Mucosa of descending colon (tissue), 3 donors: ENCODE measurements at places on chromosomes 3 and 15. TPM values are rescaled to one million over a fixed set of nuclear protein-coding genes. Genes with fewer than 3 reads are reported as not detected.

GRCh38 chr15:100835636-100836035 is 44.0 kb upstream of the ALDH1A3 start:
- no peak for DNase-seq

DNA sequence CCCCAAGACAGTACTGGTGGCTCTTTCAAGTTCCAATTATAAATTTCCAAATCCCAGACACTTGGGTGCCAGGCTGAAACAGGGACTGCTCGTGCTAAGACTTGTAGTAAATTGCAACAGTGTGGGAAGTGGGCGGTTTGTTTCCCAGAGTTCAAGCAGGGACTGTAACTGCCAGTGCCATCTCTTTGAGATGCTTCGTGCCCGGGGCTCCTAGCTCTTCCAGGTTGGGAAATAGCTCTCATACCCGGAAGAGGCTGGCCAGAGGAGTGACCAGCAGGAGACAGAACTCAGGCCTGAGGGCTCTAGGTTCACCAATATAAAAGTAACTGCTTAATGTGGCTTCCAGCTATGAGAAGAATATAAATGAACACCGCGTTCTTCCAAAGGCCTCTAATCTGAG is 54.0 kb upstream of the NEO1 start:
- DNase-seq = no peak

Gene P2RY14
- 3.9 TPM for total RNA-seq

Gene CHST13
- 0.27 TPM for total RNA-seq

GRCh38 chr3:56467108-56467507 is 1.2 kb downstream of the ERC2 start:
- peak; percentile 80 for DNase-seq

Gene CLSTN2
- 2.5 TPM for total RNA-seq

DNA sequence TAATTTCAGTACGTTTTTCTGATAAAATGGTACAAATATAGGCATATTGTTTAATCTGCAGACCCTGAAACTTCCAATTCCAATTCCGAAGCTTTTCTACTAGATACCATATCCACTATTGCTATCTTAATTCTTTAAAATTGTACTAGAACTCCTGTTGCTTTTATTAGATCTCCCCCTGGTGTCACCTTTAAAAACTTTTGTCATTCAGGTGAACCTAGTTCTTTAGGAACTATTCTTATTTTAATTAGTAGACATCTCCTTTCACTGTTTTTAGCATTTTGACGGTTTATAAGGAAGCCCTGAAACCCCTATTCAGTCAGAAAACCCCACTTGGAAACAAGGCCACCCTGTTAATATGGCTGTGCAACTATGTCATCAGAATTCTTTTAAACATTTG is 22.3 kb downstream of the C2CD4B start:
- no peak for DNase-seq

Gene SLC2A2
- total RNA-seq = not detected

DNA sequence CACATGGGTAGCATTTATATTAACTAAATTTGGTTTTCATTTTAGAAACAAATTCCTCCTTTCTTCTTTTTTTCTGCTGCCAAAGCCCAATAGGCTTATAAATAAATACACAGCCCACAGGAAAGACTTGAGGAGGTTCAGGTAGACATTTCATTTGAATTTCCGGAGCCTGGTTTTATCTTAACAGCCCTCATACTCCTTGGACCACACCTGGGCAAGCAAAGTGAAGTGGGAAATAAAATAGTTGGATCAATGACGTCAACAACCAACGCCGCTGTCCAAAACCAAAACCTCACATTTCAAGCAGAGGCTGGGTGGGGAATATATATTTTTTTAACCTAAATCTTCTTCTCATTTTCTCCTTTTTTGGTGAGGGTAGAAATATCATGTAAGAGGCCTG is 53.2 kb downstream of the RFTN1 start:
- DNase-seq = no peak

- DNase-seq = no peak
These were observed 319.4 kb upstream of the STAC start for GRCh38 chr3:36060950-36061349.

DNA sequence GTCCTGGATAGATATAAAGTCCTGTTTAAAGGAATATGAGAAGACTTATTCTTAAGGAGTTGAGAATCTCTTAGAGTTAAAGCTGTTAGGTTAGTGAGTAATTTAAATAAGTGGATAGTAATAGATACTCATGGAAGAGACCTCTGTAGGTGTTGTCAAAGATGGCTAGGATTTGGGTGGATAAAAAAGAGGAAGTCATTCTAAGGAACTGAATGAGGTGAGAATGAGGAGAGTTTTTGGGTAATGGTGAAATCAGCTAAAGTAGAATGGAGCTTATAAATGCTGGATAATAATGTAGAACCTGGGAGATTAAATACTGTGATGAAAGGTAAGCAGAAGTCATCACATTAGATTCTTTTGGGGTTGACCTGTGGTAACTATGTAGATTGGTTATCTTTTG is 8.1 kb downstream of the ARIH1 start:
- no peak for DNase-seq

DNA sequence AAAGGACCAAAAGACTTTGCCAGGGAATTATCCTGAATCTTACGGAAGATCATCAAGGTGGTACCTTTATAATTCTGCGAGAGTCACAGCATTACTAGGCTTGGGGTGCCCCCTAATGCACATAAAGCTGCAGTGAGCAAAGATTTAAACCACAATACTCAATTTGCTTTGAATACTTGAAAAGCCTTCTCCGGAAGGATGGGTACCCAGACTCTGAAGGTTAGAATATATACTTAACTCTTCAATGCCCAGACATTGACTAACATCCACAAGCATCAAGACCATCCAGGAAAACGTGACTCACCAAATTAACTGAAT is 117.8 kb upstream of the KCNH8 start:
- DNase-seq = no peak

- no peak for DNase-seq
These were observed 36.2 kb downstream of the EHD4 start for GRCh38 chr15:41936155-41936554.

GRCh38 chr3:187958432-187959003 is 195.4 kb upstream of the LPP start:
- peak; percentile 46 for DNase-seq

DNA sequence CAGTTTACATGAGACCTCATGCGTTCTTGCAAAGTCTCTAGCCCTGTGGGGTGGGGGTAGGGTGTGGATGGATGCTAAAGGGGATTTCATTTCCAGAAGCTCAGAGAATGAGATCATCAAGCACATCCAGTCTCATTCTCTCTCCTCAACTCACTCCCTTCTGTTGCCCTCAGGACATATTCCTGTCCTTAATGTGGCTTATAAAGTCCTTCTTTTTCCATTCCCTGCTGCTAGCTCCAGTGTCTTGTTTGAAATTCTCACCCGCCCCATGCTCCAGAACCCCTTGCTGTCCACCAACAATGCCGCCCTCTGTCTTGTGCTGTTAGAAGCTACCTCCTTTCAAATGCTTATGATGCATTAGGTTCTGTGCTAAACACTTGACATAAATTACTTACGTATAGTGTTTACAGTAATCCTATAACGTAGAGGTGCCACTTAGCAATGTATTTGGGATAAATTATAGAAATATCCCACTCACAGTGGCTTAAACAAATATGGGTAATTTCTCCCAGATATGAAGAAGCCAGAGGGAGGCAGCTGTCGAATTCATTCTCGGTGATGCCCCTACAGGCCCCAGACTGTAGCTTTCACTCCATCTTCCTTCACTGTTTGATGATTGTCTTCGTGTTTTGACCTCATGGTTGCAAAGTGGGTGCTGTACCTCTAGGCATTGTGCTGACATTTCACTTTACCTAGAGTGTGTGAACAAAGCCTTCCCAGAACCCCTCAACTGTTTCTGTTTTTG is 273.1 kb upstream of the TBL1XR1 start:
- DNase-seq = no peak

- no peak for DNase-seq
These were observed 78.3 kb downstream of the WNT7A start for GRCh38 chr3:13801361-13802204.

DNA sequence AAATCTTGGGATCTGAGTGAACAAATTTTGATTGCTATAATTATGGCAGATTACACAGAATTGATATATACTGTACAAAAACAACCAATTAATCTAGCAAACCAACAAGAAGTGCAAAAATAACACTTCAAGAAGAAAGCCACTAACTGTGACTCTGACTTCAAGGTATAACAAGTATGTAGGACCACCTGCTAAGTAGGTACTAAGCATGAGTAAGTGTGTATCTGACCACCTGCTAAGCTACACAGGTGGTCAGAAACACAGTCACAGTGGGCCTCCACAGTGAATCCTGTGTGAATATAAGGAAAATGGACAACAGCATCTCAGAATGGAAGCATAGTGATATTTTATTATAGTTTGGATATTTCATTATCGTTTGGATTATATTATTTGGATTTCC is 14.8 kb upstream of the PLSCR4 start:
- DNase-seq = no peak

DNA sequence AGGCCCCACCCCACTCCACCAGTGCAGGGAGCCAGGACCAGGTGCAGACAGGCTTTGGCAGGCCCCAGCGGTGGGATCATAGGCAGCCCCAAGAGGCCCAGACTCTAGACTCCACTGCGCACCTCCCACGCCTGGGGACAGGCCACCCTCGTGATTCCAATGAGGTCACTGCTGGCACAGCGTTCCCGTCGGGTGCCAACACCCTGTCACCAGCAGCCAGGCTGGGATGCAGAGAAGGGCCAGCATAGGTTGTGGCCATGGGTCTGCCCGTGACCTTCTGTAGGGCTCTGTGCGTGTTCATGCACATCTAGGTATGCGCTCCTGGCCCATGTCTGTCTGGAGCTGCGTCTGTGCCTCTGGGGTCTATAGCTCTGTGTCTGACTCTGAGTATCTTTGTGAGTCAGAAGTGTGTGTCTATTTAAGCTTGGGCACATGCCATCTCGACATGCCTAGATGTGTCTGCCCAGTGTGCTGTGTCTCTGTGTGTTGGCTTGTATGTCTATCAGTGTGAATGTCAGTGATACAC is 13.0 kb downstream of the VIPR1 start:
- peak; percentile 75 for DNase-seq

GRCh38 chr3:115836944-115837343 is 213.6 kb downstream of the GAP43 start:
- DNase-seq = no peak

Gene CCR9
- total RNA-seq = not detected

Gene CCR8
- total RNA-seq = not detected

GRCh38 chr3:119924111-119925094 is 142.5 kb downstream of the NR1I2 start:
- no peak for DNase-seq

- DNase-seq = no peak
These were observed 53.2 kb downstream of the FBN1 start for GRCh38 chr15:48592221-48592731.

DNA sequence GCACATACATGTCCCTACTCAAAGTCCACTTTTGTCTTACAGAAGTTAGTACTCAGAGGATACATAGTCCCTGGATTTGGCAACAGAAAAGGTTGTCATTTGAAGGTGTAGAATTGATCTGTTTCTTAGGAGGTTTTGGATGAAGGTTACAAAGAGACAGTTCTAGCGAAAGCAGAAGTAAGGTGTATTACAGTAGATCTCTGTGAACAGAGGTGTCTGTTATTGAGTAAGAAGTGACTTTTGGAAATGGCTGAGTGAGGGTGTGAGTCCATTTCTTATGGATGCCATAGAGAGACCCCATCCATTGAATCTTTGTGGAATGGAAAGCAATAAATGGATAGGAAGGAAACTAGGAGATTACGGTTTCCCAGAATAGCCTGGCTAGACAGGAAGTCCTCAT is 5.6 kb downstream of the ZNF662 start:
- DNase-seq = no peak

DNA sequence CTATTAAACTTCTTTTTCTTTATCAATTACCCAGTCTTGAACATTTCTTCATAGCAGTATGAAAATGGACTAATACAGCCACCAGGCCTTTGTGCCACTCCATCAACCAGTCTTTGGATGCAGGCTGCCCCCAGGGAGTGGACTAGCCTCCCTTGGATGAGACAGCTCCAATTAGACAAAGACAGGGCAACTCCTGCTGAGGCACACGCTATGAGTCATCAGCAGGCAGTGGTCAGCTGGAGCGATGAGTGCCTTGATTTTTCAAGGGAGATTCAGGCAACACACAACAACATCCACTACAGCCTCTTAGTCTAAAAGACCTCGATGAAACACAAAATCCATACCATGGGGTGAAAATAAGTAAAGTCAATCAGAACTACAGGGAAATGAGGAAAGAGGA is 160.1 kb downstream of the ARRDC4 start:
- DNase-seq = no peak

DNA sequence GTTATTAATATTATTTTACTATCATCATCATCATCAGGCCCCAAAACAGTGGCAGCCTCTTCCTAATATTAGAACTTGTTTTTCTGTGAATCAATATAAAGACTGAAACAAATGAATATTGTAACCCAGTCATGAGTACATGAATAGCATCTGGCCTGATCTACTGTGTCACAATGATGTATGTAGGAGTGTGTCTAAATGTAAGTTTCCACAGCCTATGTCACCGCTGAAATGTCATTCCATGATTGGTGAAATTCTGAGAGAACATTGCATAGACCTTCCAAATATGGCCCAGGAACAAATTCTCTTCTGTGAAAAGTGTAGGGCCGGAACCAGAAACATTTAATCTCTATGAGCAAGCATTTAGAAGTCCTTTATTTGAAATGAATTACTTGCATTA is 20.6 kb upstream of the C3orf49 start:
- no peak for DNase-seq

Gene ANKUB1
- not detected for total RNA-seq

- DNase-seq = no peak
These were observed 810.0 kb upstream of the NR2F2 start for GRCh38 chr15:95520511-95520910.
